ENCODE measurements at places on chromosomes 1 and 21.

GRCh38 chr21:42313501-42313969 is 1.7 kb downstream of the TFF3 start:
- no peak for DNase-seq

GRCh38 chr1:24415910-24416665 is 486 bp downstream of the NIPAL3 start:
- DNase-seq = no peak

DNA sequence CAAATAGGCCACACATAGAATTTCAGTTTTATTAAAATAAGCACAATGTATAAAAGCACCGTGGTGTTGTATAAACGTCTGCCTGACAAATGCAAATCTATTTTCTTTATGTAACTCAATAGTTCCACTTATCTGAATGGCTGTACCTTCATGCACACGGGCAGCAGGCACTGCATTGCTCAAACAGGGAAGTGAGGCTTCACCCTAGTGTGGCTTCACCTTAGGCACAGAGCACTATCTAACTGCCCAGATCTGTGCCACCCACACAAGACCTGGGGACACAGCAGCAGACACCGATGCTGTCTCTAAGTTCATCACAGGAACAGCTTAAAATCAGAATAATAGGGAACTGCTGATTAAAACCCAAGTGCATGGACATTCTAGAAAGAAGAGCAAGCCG is 6.0 kb upstream of the KNCN start:
- DNase-seq = no peak

DNA sequence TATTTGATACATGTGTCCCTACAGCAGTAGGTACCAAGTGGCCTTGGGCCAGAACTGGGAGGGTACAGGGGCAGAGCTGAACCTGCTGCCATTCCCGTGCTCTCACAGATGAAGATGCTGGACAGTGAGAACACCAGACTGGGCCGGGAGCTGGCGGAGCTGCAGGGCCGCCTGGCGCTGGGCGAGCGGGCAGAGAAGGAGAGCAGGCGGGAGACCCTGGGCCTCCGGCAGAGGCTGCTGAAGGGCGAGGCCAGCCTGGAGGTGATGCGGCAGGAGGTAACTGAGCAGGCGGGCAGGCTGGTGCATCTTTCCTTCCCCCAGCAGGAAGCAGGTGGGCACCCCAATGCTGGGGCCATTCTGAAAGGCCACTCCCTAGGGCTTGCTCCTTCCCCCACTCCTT is 21.9 kb downstream of the MFAP2 start:
- DNase-seq = no peak

GRCh38 chr21:42565206-42565810 is 51.7 kb downstream of the SLC37A1 start:
- DNase-seq = no peak

DNA sequence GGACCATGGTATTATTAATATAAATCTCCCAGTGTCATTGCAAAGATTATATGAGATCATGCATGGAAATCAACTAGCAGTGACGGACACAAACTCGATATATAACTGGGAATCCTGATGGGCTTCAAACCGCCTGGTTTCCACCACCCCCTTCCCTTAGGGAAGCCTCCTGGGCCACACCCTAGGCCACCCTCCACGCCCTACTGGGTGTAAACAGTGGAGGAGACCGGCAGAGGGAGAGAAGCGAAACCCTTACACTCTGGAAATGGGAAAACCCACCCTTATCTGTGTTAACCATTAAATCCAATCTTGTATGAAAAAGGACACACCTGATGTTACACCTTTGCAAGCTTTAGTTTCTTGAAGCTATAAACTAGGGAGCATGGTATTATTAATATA is 595 bp upstream of the ZNHIT6 start:
- no peak for DNase-seq

- DNase-seq = no peak
These were observed 2.7 kb upstream of the MIS18A start for GRCh38 chr21:32281531-32281930.

- DNase-seq = no peak
These were observed 445.5 kb downstream of the PTPRC start for GRCh38 chr1:199084293-199084692.

DNA sequence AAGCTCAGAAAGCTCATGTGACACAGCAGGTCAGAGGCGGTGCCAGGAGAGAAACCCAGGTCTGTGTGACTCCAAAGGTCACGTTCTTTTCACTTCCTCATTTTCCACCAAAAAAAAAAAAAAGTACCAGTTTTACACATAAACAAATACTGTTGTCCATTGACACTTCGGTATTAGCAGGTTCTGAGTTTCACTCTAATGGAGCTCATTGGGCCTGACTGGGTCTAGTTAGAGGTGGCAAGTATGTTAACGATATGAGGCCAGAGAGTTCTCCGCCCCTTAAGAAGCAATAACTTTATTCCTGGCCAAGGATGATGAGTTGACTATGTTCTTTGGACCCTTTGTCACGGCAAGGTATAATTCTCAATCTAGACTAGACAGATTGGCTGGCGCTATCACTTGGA is 30.0 kb upstream of the SDE2 start:
- DNase-seq = no peak

- no peak for DNase-seq
These were observed 35.2 kb upstream of the RCSD1 start for GRCh38 chr1:167594822-167595221.

DNA sequence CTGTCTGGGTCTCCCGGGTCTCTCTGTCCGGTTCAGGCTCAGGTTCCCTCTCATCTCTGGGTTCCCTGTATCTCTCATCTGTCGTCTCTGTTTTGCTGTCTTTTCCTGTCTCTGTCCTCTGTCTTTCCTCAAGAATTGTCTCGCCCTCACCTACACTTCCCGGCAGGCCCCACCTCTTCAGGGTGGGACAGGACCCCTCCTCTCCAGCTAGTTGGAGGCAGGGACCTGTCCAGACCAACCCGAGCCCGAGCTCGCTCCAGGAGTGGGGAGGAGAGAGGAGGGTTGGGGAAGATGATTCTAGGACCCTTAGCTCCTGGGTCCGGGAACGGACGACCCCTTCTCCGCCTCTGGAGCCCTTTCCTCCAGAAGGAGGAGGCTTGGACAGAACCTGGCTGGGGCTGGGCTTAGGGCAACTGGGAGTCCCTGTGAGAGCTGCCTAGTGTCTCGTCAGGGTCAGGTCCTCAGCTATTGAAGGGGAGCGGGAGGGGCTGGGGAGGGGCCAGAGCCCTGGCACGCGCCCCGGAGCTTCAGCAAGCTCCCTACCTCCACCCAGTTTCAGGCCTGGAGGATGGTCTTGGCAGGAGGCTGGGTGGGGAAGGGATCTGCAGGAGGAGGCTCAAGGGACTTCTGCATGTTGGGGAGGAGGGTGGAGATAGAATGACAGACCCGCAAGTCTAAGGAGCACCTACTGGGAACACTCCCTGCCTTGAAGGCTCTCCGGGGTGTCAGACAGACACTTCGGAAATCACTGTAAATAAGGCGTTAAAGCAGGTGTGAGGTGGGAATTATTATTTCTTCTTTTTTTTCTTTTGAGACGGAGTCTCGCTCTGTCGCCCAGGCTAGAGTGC is 26.3 kb upstream of the EPB41 start:
- no peak for DNase-seq

- DNase-seq = no peak
These were observed 40.4 kb upstream of the RPL11 start for GRCh38 chr1:23651069-23651808.

- DNase-seq = no peak
These were observed 2.7 kb upstream of the MARCKSL1 start for GRCh38 chr1:32338637-32339145.

DNA sequence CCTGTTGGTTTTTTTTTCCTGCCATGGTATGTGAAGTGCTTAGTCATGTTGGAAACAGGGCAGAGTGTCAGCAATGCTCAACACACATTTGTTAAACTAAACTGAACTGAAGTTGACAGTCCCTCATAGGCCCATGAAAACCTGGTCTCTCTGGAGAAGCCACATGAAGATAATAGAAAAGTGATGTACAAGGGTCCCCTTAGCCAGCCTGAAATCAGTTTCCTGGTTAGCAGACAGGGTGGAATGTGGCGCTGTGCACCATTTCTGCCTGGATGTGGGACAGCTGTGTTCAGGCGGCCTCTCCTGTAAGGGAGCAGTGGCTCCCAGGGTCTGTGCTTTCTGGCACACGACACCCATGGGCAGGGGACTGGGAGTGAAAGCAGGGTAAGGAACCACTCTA is 9.9 kb upstream of the CHI3L1 start:
- DNase-seq = no peak

DNA sequence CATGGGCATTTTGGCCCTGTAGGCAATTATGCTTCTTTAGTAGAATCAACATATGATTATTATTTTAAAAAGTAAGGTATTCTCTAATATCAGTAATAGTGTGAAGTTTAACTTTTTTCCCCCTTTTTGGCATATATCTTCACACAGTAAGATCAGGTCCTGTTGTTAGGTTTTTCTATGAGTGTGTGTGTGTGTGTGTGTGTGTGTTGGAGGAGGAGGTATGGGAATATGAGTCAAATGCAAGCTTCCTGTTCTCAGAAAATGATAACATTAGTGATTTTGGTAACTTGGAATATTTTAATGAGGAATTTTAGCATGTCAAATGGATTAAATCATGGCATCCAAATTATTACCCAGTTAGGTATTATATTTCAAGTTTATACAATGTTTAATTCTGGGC is 65.8 kb upstream of the BCL10 start:
- no peak for DNase-seq

GRCh38 chr21:44260066-44260465 is 1.6 kb downstream of the DNMT3L start:
- DNase-seq = no peak

- DNase-seq = no peak
These were observed 33.1 kb upstream of the VPS26C start for GRCh38 chr21:37300114-37300751.

- no peak for DNase-seq
These were observed 8.1 kb upstream of the SLX9 start for GRCh38 chr21:44931501-44932407.

DNA sequence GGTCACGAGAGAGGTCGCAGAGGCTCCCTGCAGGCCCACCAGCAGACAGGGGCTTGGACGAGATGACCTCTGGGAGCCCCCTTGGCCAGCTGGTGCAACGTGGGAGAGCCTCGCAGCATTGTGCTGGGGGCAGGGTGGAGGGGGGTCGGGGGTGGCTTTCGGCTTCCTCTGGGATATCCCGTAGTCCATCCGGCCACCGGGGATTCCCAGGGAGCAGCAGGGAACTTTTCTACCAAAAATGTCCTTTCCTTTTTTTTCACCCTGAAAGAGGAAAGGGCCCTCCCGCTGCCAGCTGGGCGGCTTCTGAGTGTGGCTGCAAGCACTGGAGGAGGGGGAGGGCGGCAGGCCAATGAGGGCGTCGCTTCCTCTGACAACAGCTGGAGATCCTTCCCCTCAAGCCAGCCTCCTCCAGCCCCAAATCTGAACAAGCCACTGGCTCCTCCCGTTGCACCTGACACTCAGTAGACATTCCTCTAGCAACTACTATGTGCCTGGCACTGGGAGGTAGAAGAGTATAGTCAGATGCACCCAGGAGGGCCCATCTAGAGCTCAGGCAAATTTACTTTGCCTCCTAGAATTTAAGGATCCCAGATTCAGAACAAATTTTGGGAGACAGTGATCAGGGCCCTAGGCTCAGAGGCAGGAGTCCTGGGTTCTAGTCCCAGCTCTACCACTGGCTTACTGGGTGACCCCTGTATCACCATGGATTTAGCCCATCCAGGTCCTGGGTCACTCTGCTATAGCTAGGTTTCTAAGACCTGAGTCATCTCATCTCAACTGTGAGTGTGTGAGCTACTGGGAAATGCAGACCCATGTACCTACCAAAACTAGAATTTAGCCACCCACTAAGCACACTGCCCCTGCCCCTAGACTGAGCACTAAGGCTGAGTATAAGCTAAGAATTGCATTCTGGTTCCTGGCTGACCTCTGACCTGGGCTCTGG is 2.7 kb downstream of the MOB3C start:
- DNase-seq = no peak

- DNase-seq = no peak
These were observed 43.4 kb upstream of the ZBTB40 start for GRCh38 chr1:22408230-22408629.

- no peak for DNase-seq
These were observed 685.3 kb upstream of the CHRM3 start for GRCh38 chr1:238701024-238701423.

GRCh38 chr1:212915245-212916091 is 34.9 kb upstream of the VASH2 start:
- no peak for DNase-seq

GRCh38 chr1:226609836-226610455 is 61.4 kb downstream of the STUM start:
- no peak for DNase-seq

GRCh38 chr1:7972285-7972684 is 10.8 kb downstream of the PARK7 start:
- no peak for DNase-seq

DNA sequence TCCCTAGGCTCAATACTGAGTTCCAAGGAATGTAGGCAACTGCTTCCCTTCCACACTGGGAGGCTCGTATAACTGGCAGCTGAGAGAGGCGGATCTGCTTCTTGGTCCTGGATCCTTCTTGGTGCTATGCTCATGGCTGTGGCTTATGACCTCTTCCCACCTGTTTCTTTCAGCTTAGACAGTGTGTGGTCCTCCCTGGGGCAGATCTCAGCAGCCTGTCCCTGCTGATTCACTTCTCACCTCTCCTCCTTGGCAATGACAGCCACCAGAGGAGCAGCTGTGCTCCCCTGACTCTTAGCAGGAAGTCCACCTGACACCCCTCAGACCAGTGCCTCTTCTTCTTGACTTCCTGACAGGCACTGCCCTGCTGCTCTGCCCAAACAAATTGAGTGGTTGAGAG is 75.1 kb upstream of the PTGFRN start:
- DNase-seq = no peak

DNA sequence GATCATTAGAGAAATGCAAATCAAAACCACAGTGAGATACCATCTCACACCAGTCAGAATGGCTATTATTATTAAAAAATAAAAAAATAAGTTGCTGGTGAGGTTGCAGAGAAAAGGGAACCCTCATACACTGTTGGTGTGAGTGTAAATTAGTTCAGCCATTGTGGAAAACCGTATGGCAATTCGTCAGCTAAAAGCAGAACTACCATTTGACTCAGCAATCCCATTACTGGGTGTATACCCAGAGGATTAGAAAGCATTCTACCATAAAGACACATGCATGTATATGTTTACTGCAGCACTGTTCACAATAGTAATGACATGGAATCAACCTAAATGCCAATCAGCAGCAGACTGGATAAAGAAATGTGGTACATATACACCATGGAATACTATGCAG is 42.2 kb downstream of the GIPC2 start:
- no peak for DNase-seq

DNA sequence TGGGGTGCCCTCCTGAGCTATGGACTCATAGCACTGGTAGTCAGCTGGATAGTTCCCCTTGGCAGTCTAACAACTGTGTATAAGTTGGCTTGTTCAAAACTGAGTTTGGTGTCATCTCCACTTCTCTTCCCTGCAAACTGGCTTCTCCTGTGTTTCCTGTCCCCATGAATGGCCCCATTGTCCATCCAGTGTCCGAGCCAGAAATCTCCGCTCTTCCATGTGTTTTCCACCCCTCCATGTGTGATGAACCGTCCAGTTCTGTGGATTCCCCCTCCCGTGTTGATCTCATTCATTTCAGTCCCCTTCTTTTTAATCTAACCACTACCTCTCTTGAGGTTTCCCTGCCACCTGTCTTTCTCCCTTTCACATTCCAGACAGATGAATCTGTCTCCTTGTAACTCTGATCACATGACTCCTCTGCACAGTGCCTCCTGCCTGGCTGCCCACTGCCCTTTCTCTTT is 195.7 kb downstream of the ROR1 start:
- DNase-seq = no peak
